ENCODE measurements at places on chromosomes 1 and 21.

DNA sequence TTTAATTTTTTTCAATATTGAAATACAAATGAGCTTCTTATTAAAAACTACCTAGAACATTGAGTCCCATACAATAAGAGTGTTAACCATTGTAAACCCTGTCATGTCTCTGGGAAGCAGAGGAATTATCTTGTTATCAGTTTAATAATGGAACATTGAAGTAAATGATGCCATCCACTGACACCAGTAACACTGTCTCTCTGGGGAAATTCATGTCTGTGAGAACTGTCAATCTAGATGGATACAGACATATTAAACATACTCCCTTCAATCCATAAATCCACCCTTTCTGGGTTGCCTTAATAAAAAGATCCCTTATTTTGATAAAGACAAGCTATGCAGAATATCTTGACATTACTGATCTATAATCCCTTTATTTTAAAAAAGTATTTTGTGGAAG, 503.2 kb downstream of the DPYD start:
- DNase-seq = no peak

DNA sequence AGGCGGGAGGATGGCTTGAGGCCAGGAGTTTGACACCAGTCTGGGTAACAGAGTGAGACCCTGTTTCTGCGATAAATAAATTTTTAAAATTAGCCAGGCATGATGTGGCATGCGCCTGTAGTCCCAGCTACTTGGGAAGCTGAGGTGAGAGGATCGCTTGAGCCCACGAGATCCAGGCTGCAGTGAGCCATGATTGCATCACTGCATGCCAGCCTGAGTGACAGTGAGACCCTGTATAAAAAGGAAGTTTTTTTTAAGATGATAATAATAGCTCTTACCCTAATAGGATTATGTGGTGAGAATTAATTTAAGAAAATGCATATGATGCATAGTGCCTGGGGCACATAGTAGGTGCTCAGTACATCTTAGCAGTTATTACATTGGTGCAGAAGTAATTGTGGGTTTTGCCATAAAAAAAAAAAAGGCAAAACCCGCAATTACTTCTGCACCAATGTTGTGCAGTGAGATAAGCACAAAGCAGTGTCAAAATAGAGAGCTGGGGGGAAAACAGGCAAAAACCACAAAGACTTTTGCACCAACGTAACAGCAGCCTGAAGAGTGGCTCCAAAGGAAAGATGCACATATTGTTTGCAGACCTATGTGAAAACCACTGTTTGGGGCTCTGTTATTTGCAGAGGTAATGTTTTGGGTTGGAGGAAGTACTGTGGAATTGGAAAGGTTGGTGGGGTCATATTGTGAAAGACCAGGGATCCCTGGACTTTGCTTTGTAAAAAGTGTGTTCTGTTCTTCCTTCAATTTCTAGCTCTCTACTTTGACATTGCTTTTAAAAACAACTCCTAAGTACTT, 72.4 kb downstream of the PLXNA2 start:
- DNase-seq = no peak

DNA sequence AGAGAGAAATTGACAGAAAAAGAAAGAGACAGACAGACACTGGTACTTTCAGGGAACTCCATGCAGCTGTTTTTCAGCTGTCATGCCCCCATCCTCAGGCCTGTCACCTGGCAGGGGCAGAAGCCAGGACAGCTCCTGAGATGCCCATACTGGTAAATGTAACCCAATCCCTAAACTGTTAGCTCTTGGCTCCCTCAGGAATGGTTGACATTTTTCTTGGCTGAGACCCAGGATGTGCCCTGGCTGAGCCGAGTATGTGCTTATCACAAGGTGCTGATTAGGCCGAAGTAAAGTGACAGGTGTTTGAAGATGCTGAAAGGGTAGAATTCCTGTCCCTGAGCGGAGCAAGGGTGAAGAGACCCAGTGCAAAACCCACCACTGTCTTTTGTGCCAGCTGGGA, 50.7 kb downstream of the PGM1 start:
- DNase-seq = peak; percentile 19

DNA sequence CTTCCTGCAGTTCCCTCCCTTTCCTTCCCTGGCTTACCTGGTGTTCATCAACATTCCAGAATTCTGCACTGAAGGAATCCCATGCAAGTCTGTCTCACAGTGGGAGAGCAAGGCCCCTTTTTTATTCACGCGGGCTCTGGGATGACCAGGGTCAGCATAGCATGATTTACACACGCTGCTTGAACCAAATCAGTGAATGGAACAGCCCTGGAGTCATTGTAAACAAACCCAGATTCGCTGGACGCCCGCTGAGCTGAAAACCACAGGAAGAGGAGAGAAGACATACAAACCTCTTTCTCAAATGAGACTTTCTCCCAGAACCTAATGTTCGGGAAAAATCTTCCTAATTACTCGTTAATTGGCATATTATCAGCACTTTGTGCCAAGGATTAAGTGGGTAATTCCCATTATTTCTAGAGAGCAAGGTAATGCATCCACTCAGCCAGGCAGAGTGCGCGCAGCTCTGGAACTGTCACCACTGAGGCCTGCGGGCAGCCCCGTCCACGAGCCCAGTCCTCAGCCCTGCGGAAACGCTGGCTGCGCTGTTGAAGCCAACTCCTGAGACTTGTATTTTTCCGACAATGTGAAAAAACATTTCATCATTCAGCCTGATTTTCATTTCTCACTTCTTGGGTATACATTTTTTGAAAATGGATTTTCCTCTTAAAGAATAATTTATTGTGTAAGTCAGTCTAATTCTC, 140.0 kb downstream of the ETS2 start:
- DNase-seq = no peak

DNA sequence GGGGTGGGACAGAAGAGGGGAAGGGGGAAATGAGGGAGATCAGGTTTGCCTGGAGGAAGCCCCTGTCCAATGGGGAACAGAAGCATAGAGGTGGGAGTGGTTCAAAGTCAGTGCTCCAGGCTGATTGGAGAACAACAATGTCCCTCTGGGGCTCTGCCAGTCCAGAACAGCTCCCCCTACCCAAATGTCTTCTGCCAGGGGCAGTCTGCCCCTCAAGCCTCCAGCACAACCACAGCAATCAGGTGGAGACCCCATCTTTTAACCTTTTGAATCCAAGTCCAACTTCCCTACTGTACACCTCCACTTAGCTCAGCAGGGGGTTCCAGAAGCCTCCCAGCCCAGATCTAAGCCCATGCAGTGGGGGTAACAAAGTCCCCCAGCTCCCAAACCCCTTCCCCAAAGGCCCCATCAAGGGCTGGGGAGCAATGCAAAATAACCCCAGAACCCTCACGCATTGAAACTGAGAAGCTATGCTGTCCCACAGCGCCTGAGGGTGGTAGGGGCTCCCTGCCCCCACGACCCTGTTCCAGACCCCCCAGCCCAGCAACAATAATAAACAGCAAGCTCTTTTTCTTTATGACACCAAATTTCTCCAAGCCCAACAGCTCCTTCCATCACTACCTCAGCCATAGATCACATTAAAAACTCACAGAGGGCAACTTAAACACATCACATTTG, 3.3 kb downstream of the AHDC1 start:
- no peak for DNase-seq

- no peak for DNase-seq
Measured at GRCh38 chr1:228004331-228004855, 2.4 kb upstream of the WNT3A start.

DNA sequence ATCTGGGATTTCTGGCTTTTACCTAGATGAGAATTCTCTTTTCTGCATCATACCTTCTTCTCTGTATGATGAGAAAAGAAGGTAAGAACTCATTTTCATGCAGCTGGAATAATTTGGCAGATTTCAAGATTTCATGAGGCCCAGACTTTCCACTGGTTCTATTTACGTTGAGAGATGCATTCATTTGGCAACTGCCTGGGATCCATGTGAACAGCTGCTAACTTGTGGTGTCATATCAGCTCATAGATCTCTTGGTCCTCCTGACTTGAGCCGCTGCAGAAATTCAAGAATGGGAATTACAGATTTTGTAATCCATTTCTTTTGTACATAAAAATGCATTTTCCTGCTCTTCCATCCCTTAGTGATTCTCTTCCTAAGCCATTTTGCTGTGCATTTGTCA, 17.1 kb upstream of the C1orf87 start:
- no peak for DNase-seq

DNA sequence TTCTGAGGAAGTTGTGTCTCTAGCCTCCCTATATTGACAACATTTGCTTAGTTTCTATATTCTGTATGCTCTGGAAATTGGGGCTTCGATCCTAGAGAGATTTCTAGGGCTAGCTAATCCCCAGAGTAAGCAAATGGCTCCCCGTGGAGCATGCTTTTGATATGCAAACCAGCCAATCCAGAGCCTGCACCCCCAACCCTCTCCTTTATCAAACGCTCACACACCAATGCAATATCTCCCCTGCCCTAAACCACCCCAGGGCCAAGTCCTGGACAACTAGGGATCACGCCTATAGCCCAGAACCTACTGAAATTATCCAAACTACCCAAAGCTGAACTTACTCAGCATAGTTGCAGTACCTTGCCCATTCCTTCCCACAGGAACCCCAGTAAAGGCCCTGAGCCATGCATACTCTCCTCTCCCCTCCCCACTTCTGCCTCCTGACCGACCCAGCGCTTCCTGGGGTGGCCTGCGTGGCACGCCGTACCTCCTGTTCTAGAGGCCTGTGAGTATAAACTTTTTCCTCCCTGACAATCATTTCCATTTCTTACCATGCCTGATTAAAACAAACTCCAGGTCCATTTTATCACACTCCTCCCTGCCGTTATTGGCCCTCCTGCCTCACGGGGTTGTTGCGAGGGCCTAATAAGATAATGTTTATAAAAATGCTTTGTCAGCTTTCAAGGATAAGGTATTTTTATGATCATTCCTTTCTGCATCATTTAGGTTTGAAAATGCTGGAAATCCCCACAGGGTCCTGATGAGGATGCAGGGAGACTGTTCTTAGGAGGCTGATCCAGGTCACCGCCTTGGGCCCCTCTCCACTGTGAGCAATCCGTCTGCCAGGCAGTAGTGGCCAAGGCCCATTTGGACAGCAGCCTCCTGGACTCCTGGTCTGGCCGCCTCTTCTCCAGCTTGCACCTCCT, 102.7 kb downstream of the TENT5C start:
- no peak for DNase-seq

DNA sequence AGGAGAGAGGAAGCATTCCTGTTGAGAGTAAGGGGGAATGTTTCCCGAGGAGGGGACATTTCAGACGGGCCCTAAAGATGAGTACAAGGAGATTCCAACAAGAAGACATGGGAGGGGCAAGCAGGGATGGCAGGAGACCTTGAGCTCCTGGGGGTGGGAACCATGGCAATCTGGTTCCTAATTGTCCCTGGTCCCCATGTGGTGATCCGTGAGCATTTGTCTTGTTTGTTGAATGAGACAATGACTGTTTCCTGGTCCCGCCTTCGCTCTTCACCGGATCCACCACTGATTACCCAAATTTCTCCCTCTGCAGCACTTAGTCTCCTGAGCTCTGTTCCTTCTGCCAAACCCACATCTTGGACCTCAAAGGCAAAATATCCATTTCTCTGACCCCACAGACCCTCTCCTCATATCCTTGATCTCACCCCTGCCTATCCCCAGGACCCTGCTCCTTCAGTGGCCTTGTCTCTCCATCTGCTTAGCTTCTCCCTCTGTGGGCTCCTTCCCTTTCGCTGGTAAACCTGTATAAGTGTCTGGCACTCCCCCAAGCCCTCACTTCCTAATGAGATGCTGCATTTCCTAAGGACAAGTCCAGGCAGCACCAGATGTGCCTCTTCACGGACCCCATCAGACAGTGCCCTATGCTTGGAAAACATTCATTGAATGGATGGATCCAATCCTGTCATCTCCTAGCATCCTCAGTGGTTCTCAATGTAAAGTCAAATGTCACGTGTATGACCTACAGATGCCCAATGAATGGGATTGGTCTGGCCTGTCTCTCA, 8.3 kb upstream of the CSF1 start:
- DNase-seq = no peak

DNA sequence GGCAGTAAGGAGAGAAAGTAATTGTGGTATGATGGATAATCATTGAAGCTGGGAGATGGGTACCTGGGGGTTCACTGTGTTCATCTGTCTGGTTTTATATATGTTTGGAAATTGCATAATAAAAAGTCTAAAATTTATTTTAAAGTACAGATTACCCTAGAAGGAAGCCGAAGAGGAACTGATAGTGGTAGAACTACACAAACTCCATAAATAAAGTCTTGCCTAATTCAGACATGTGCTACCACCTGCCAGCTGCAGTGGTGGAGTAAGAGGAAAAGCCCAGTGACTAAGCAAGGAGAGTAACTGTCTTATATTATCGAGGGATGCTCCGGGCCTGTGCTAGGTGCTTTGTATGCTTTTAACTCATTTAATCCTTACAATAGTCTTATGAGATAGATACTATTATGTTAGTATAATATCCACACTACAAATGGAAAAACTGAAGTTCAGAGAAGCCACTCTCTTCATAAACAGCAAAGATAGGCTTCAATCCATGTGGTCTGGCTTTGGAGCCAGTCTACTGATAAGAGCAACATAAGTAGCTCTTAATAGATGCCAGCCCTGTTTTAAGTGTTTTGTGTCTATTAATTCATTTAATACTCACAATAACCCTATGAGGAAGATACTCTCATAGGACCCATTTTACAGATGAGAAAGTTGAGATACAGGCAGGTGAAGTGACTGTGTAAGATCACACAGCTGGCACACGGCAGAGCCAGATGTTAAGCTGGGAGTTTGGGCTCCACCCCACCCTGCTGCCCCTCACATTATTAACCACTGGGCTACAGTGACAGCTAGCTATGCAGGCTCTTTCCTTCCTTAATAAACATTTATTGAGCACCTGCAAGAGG, 56.8 kb upstream of the HNRNPU start:
- DNase-seq = no peak

DNA sequence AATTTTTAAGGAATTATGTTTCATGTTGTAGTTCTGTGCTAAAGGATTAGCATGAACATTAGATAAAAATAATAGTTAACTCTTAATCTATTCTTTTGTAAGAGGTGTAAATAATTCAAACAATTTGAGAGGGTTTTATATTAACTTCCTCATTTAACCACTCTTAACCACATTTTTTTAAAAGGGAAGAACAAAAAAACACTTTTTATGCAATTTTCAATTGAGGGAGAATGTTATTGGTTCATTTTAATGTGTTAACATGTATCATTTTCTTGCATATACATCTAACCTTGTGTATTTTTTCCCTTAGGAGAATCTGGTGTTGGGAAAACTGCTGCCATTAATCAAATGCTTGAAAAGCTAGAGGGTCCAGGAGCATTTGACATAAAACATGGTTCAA, 169.0 kb downstream of the LBR start:
- DNase-seq = no peak

DNA sequence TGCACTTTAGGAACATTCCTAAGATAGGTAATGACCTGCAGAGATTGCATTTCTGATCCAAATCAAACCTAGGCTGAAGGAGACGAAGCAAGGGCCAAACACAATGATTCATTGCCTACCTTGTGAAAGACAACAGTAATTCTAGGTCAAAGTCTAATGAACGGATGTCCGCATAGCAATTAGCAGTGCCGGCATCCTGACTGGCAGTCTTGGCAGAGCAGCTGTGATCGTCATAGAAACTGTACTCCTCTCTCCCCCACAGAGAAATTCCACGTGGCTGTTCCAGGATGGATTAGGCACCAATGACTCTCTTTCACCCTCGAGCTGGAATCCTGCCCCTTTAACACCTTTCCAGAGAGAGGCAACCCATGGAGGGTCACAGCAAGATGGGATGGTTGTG, 28.9 kb upstream of the VAV3 start:
- no peak for DNase-seq

- DNase-seq = no peak
Measured at GRCh38 chr1:35437200-35437599, 120.0 kb downstream of the KIAA0319L start.

- no peak for DNase-seq
Measured at GRCh38 chr21:46210378-46211136, 18.0 kb downstream of the LSS start.
